ENCODE measurements at places on chromosomes 1 and 21.

DNA sequence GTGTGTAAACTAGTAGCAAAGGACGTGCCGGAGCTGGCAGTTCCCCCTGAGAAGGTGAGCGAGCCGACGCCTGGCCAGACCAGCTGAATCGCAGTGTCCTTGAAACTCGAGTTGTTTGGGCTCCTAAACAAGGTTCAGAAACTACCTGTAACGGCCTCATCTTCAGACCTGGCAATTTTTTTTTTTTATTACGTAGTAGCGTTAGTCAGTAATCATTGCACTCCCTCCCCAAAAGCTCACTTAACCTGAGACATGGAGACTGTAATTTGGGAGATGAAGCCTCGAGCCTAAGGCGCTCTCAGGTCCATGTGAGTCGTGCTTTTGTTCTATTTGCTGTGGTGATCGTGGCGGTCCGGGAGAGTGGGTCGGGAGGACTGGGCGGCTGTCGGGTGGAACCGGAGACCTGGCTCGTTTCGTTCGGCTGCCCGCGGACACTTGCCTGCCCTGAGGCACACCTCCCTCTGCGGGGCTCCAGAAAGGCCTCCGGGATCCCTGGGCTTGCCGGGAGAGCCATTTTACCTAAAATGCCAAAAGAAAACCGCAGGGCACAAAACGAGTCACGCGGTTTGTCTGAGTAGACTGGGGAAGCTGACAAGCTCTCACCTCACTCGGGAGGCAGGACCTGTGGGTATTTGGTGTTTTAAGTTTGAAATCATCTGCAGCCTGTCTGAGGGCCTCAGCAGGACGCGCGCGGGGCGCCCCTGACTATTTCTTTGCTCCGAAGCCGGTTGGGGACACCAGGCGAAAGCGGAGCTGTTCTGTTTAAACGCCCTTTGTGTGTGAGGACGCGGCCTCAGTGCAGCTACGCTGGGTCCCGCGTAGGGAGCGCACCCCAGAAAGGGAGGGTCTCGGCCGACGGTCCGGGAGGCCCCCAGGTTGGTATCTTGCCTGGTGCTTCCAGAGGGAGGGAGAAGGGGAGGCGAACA lies 722 bp downstream of the LHX8 start:
- DNase-seq, result no peak

DNA sequence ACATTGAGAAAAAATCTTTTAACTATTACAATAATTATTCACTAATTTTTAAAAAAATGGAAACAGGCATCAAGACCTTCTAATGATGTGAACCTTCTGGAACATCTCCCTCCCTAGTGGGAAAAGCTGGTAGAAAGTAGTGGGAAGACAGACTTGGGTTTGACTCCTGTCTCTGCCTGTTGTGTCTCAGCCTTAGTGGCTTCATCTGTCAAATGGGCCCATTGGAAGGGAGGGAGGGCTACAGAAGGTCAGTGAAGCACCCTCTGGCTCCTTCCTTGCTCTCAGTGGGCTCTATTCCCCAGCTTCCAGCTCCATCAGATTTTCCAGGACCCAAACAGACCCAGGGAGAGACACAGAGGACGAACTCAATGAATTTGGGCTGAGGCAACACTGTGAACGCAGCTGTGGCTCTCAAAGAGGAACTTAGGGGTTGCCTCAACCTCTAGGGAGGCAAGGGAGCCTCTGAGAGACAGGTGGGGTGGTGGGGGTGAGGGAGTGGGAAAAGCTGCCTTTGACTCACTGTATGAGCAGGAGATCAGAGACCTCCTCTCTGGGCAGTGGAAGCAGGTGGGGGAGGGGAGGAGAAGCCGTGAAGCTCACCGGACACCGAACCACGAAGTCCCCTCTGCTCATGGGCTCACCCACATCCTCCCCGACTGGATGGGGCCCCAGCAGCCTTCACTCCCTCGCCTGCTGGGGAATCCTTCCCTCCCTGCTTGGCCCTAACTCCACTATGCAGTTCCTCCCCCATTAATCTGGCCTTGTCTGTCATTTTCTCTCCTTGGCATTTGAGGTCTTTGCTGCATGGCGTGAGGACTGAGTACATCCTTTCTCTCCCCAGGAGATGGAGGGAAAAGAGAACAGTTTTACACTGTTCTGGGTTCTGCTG lies 4.5 kb downstream of the CNR2 start:
- DNase-seq, result no peak

DNA sequence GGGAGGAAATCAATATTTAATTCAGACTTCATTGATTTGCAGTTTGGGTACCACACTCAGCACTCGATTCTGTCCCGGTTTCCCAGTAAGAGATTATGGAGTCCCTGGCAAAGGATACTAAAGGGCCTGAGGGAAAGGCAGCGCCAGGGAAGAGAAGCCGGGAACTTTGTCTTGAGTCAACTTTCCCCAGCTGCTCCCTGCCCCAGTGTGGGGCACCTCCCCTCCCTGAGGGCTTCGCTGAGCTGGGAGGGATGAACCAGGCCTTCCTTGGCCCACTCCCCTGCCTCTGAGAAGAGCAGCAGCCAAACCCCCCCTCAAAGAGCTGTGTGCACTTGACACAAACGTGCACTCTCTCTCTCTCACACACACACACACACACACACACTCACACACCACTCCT lies 32.6 kb downstream of the OPTC start:
- DNase-seq, result no peak

GRCh38 chr21:38266732-38267131 lies 9.9 kb downstream of the KCNJ15 start:
- no peak for DNase-seq

GRCh38 chr1:180270530-180271271 lies 40.6 kb downstream of the LHX4 start:
- DNase-seq, result no peak

DNA sequence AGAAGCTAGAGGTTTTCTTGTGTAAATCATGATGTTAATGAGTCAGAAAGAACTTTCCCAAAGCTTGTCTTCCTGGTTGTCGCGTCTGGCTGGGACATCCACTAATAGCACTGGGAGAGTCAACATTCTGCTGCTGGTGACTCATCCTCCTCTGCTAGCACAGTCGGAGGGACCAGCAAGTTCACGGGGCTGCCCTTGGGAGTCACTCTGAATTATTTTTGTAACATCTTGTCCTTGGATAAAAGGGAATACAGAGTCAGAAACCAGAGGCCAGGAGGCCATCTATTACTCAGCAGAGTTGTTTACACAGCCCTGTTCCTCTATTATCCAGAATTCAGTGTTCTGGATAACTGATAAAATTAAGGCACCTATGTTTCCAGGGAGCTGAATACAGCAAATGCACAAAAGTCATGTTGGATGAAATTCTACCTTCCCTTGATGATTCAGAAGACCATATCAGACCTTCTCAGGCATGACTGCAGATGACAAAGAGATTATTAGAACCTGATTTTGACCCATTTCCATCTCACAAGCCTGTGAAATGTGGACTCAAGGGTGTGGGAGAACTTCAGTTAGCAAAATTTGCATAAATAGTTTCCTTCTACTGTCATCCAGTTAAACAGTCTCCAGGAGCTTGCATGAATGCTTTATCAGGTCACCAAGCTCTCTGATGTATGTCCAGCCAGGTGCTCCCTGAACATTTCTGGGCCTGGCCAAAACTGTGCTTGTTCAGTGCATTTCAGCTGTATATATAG lies 68.1 kb downstream of the JAK1 start:
- no peak for DNase-seq

GRCh38 chr1:28143496-28144202 lies 32.8 kb downstream of the PTAFR start:
- no peak for DNase-seq

GRCh38 chr1:241488739-241489138 lies 30.8 kb downstream of the FH start:
- no peak for DNase-seq

DNA sequence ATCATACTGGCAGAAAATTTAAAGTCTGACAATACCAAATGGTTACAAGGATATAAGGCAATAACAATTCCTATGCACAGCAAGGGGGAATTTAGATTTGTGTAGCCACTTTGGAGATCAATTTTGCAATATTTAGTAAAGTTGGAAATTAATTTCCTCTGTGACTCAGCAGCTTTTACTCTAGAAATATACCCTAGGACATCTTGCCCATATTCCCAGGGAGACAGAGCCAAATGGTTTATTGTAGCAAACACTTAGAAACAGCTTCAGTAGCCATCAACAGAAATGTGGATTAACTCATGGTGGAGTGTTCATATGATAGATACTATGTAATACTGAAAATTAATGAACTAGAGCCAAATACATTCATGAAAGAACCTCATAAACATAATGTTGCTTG lies 104.6 kb downstream of the BACH1 start:
- DNase-seq, result no peak

GRCh38 chr1:84344286-84344685 lies 42.8 kb downstream of the SAMD13 start:
- DNase-seq, result no peak

GRCh38 chr21:37751268-37751975 lies 164.8 kb downstream of the KCNJ6 start:
- no peak for DNase-seq

DNA sequence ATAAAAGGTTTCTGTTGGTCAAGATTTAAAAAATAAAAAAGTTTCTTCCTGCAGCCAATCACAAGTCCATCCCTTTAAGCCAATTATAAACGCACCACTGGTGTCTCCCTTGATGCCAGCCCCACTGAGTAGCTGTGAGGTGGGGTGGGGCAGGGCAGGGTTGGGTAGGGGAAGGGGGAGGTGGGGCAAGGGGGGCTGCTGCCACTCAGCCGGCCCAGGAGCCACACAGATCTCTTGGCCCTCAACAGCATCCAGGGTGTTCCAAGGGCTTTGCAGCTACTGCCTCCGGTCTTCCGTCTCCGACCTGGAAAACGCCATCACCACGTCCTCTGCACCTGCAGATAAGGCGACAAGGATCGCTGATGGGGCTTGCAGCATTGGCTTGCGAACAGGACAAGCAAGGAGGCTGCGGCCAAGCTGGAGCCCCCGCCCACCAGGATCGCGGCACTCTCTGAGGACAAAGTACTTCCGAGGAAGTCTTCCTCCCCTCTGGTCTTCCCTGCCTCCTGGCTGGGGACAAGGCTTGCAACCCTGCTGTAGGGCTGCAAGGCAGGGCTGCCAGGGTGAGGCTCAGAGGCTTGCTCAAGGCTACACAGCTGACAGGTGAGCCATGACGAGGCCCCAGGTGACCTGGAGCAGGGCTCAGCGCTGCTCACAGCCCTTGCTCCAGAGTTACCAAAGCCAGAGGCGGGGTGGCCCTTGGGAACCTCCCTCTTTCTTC lies 26.8 kb upstream of the CLSTN1 start:
- DNase-seq, result no peak

- DNase-seq, result no peak
These were observed 208.5 kb downstream of the BARHL2 start for GRCh38 chr1:90508376-90509167.

- DNase-seq, result no peak
These were observed 42.4 kb upstream of the ATP1B1 start for GRCh38 chr1:169064103-169064502.

GRCh38 chr1:81517987-81518386 lies 282.7 kb upstream of the ADGRL2 start:
- DNase-seq, result no peak
